ENCODE measurements at places on chromosomes 2 and 18.

GRCh38 chr2:15357186-15357585 is 203.9 kb downstream of the NBAS start:
- DNase-seq: no peak

- DNase-seq: no peak
Measured at GRCh38 chr18:67386032-67386431, 130.5 kb downstream of the DSEL start.

DNA sequence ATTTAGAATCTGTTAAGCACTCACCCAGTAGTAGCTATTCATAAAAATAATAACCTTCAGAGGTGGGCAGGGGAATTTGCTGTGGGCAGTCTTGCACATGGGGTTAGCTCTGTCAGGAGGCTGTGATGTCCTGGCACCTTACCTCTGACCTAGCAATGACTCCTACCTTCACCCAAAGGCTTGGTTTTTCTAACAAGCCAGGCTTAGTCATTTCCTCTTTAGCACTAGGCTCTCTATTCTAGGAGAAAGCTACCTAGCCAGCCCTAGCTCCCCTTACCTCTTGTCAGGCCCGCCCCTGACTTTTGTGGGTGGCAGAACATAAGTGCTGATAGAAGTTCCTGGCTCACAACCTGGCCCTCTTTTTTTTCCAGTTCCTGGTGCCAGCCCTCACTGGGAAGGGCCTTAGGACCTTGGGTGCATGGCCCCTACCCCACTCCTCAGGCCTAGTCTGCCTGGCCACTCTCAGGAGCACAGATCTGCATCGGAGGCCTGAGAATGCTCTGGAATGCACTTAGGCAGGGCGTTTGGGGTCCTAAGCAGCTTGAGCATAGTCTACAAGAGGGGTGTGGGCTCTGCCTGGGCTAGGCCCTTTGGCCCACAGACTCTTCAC is 17.7 kb downstream of the CPLX4 start:
- DNase-seq: no peak

DNA sequence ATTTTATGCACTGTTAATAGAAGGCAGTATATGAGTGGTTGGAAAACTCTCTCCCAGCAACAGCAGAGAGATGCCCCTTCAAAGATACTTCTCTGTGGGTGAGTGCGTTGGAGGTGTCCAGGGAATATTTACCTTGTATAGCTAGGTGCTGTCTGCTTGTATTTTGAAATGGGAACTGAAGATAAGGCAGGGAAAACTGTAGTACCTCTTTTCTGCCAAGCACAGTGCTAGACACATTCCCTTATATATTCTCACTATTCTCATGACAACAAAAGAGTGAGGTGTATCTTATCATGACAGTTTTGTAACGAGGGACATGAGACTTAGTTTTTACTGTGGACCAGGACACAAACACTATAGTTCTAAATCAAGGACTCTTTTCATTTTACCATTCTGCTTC is 2.1 kb downstream of the TTC39C start:
- no peak for DNase-seq

GRCh38 chr2:230226051-230226551 is 565 bp downstream of the SP140 start:
- no peak for DNase-seq

DNA sequence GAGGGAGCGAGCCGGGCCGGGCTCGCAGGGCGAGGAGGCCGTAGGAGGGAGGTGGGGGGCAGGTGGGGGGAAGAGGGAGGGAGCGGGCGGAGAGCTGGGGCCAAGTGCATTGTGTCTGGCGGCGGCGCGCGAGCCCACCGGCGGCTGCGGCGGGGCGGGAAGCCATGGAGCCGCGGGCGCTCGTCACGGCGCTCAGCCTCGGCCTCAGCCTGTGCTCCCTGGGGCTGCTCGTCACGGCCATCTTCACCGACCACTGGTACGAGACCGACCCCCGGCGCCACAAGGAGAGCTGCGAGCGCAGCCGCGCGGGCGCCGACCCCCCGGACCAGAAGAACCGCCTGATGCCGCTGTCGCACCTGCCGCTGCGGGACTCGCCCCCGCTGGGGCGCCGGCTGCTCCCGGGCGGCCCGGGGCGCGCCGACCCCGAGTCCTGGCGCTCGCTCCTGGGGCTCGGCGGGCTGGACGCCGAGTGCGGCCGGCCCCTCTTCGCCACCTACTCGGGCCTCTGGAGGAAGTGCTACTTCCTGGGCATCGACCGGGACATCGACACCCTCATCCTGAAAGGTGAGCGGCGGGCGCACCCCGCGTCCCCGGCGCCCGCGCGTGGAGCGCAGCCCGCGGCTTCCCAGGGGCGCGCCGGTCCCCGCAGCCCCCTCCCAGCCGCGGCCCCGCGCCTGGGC is at the start of gene TMEM178A:
TMEM178A (plus strand) TSS at position 107 of the 680 bp plus-strand sequence; CDS start at position 165, 58 bp downstream.
- no peak for DNase-seq
